Activated T-helper 1 cell treated with Interleukin-2 at 50 U/mL for 16 hours (primary cell): ENCODE measurements at places on chromosomes 12 and 14.

DNA sequence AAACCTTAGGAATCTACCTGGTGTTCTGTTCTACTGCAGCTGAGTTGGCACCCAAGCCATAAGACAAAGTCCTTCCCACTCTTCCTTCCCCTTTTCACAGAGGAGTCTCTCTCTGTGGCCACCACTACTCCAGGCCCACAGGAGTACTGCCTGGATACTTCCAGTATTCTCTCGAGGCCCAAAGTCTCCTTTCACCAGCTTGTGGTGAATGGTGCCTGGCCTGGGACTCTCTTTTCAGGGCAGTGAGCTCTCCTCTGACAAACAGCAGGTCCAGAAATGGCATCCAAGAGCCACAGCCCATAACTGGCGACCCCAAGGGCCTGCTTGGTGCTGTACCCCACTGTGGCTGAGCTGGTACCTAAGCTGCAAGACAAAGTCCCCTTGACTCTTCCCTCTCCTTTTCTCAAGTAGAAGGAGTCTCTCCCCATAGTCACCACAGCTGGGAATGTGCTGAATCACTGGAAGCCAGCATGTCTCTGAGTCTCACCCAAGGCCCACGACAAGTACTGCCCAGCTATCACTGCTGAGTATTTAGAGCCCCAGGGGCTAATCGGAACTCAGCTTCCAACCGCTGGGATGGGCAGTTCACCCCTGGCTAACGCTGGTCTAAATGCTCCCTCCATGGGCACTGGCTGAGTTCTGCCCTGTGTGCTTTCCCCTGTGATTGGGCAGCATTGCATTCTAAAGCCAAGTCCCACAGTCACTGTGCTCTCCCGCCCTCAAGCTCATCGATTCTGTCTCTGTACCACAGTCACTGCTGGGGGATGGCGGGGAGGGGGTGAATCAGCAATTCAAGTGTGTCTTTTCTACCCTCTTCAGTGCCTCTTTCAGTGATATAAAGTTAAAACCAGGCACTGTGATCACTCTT lies 6.1 kb downstream of the A2ML1 start:
- no peak for DNase-seq

- DNase-seq = no peak
These were observed 4.9 kb upstream of the TCP11L2 start for GRCh38 chr12:106297681-106298080.

GRCh38 chr12:19008102-19008501 lies 121.4 kb upstream of the PLEKHA5 start:
- no peak for DNase-seq

- DNase-seq = no peak
These were observed 38.8 kb downstream of the TRAFD1 start for GRCh38 chr12:112164011-112164660.

DNA sequence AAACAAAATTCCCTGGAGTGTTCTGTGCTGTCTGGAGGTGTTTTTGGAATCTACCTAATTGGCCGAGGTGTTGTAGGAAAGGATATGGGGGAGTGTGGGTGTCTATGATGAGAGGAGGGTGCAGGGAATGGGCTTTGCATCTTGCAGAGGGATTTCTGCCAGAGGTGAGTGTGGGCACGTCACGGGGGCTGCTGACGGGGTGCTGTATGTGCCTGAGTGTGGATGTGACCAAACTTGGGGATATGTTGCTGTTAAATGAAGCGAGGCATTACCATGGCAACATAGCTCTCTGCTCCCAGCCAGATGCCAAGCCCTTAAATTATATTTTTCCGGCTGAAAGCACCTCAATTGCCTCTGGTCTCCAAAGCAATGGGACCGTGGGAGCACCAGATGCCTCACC lies 44.3 kb upstream of the SPTLC2 start:
- no peak for DNase-seq
